A172 (cell line): ENCODE measurements at places on chromosomes 16 and 17.
A peak's percentile ranks its signal among the peaks of the same experiment; 100 is the strongest.

DNA sequence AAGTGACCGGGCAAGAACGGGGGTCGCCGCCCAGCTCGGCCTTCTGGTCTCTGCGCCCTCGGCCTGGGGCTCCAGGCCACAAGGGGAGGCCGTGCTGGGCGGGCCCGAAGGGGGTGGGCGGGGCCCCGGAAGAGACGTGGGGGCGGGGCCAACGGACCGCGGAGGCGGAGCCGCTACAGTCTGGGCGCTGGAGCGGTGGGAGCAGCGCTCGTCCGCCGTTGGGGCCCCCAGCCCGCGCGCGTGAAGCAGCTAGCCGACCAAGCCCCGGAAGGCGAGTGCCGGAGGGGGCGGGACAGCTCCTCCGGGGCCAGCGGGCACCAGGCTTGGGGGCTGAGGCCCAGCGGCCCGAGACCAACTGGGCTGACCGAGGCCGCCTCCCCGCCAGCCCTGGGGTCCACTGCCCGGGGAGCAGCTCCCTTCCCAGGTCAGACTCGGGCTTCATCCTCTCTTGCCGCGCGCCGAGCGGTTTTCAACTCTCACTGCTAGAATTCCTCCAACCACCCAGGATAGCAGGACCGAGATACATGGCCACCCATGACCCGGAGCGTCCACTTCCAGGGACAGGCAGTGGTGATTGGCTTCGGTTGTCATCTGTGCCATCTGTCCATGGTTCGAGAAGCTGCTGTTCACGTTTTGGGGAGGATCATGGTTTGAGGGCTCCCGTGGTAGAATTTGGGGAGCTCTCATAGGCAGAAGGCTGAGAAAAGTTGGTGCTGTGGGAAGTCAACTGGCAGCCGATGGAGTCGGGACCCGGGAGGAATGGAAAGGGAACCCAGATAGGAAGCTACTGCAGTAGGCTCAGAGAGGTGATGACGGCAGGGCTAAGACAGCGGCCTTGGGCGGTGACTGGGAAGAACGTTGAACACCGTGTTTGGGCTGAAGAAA is 44.6 kb upstream of the LCMT1 start:
- DNase-seq, result peak; percentile 35

DNA sequence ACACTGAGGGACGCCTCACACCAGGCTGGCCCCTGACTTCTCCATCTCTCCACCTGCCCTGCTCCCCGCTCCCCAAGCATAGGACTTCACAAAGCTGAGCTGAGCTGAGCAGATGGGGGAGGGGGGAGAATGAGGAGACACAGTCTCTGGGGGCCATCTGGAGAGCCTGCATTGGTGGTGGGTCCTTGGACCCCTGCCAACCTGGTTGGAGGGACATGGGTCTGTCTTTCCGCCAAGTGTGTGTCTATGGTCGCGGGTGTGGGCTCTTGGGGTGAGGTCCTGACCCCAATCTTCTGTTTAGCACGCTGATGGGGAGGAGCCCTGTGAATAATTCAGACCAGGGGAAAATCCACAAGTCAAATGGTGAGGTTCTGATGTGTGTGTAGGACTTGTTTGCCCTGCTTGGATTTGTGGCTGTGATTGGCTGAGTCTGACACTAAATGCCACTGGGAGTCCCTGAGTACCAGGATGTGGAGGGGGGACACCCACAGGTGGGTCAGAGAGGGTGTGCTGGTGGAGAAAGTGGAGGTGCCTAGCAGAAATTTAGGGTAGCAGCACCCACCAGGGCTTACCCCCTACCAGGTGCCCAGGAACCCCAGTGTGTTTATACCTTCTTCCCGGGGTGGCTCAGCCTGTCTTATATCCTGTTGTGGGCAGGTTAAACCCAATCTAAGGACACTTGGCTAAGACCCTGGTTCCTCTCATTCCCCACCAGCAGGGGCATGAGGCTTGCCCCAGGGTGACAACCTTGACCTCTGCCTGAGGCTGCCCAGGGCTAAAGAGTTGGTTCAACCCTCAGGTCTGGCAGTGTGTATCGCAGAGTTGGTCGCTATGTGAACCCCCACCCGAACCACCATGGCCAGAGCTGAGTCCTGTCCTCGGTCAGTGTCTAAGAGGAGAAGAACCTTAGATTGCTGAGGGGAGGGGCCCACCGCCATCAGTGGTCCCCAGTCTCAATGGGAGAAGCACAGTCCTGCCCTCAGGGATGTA is 2.1 kb downstream of the FMNL1 start:
- no peak for DNase-seq

DNA sequence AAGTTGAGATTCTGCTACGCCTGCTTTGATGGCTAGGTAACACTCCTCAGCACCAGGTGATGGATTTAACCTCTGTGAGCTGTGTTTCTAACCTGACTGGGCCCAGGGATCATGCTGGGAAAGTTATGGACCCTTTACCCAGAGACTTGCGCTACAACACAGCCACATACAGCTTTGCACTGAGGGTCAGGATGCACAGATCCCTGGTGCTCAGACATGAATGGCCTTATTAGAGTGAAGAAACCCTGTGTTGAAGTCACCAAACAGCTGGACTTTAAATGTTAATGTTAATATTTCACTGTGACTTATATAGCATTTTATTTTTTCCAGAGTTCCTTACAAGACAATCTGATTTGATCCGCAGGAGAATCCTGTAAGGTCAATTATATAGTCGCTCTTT is 114.3 kb downstream of the MSI2 start:
- DNase-seq, result no peak

DNA sequence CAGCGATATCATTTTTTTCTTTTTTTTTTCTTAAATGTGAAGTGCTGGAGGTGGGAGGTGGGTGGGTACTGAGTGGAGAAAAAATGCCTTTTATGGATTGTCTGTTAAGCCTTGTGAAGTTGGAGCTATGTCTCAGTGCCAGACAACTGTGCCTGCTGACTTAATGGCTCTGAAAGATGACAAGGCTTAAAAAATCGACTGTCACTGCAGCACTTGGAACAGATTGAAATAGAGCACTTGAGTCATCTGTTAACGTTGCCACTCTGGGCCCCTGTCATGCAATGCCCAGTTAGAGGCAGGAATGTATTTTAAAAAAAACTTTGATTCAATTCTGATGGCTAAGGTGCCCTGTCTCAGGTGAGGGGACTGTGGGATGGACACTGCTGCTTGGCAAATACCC is 108.2 kb upstream of the HS3ST2 start:
- DNase-seq, result no peak

DNA sequence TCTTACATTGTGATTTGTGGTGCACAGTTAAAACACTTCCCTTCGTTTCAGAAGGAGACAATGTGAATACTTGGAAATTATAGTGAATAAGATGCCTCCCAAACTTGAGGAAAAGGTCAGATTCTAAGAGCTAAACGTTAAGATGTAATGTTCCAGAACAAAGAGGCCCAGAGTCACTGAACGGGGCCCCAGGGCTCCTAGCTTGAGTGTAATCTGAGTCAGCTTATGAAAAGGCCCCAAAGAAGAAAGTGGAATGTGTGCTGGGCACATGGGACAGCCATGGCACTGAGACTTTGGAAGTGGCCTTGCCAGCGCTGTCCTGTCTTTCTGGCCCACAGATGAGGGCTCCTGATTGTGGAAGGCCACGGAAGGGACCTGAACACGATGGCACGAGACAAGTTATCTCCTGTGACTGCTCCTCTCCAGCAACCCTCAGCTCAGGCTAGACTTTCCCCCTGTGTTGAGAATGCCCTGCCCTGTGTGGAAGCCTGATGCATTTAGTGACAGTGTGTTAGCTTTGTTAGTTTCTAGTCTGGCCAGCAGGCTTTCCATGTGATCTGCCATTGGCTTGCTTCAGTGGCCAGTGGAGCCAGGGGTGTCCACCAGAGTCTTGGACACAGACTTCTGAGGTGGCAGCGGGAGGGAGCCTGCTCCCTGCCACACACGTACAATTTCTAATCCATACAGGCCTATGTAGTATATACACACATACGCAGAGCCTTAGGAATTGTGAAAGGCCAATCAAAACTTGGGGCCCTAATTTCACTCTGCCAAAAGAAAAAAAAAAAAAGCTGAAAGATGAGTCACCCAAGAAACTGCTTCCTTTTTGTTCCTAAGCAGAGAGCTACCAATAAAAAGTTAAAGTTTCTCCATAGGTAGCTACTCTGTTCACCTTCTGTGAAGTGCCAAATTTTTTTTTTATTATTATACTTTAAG is 13.1 kb downstream of the SPATA33 start:
- peak; percentile 49 for DNase-seq
